ENCODE measurements at places on chromosomes 2 and 18.

DNA sequence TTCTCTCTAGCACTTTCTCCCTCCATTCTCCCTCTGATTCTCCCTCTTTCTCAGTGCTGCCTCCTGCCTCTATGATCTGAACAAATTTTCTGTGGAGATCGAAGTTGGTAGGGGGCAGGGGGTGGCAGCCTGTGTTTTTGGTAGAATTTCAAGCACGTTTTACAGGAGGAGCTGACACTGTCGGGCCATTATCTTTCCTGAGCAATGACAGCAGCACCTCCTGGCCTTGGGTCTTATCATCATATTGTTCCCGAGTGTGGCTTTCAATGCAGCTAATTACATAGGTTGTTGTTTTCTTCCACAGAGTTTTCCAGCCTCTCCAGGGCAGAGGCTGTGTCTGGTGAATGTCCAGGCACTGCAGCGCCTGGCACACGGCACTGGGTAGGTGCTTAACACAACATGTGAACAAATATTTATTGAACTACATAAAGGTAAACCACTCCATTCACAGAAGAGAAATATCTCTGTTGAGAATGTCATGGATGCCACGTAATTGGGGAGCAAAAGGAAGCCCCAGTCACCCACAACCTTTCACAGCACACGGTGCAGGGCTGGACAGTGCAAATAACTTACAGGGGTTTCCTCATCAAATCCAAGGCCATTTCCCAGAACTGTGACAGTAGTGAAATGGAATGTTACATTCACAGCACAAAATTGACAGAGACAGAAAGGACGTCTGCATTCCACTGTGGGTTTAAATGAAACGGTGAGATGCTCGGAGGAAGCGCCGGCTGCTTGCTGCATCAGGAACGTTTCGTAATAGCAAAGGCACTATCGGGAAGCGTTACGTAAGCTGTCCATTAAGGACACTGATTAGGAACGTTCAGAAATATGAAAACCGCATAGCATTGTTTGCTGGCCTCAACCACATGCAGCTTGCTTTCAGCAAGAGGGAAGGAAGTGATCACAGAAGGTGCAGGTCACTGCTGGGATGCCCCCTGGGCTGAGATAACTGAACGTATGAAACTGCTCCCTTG, 6.5 kb upstream of the KCNG2 start:
- DNase-seq: no peak

DNA sequence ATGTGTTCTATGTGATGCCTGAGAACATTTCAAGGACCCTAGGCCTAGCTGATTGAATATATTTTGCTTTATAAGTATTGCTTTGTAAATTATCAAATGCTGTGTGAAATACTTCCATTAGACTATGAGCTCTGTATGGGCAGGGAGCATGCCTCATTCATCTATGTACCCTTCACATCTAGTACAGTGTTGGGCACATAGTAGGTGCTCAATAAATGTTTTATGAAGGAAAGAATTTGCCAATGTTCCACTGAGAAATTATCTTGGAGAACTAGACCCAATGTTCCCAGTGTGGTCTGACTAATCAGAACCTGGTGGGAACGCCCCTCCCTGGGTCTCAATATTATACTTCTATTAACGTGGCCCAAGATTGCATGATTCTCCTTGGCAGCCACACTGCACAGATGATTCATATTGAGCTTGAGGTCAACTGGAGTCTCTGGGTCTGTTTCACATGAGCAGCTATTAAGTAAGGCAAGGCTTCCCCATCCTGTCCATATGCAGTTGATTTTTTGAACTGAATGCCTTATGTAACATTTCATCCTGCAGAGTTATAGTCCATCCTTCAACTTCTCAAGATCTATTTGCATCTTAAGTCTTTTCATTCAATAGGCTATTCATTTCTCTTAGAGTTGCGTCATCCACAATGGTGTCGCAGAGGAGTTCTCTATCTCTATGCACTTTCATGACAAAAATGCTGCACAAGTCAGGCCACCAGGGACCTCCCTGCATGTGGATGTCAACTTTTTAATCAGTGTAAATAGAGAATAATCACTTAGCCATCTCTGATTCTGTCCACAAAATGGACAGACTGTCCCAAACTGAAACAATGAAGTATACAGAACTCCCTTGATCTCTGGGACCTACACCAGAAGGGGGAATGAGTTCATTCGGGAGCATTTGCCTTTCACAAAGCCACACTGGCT, 257.6 kb downstream of the CYP26B1 start:
- DNase-seq: peak; percentile 78

DNA sequence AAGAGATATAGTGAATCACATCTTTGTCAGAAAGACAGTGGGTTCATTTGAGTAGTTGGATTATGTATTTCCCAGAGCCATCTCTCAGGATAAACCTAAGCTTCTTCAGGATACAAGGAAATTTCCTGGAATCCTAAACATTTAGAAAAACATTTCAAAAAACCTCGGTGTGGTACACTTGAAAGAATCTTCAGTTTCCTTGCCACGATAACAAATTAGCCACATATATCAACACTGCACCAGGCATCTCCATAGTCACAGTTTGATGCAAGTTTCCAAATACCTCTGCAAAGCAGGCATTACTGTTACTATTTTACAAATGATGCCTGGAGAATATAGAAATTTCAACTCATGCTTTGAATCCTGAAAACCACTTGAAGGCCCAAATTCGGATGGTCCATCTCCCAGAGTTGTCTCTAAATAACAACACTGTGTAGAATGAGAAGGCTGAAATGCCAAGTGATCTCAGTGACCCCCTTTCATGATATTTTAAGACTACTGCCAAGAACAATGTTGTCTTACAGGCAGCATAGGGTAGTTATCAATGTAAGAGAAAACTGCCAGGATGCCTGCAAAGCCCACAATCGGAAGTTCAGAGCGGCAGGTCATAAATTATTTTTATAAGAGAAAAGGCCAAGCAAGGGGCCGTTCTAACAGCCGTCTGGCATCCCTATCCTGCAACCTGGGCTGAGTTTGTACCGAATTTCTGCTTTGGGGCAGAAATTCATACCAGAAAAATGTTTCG, 307.9 kb downstream of the TXNL1 start:
- no peak for DNase-seq

GRCh38 chr18:47912794-47913585, 17.5 kb downstream of the SMAD2 start:
- no peak for DNase-seq

GRCh38 chr18:22691946-22692710, 241.0 kb upstream of the RBBP8 start:
- peak; percentile 76 for DNase-seq

GRCh38 chr18:65468881-65469280, 281.9 kb upstream of the CDH7 start:
- DNase-seq: no peak

GRCh38 chr2:236210536-236210935, 42.4 kb upstream of the GBX2 start:
- no peak for DNase-seq

- no peak for DNase-seq
These were observed 6.4 kb downstream of the GALNT14 start for GRCh38 chr2:31131871-31132270.

- DNase-seq: no peak
These were observed 204.7 kb upstream of the ITGA4 start for GRCh38 chr2:181252262-181253148.

DNA sequence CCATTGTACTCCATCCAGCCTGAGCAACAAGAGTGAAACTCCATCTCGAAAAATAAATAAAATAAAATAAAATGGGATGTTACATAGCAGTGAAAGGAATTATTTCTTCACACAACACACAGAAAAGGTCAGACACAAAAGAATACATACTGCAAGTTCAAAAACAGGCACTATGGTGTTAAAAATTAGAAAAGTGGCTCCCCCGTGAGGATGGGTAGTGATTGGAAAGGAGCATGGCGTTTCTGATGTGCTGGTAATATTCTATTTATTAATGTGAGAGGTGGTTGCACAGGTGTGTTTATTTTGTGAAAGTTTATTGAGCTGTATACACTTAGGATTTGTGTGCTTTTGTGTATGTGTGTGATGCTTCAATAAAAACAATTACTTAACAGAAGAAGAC, 22.9 kb upstream of the RAB10 start:
- no peak for DNase-seq

DNA sequence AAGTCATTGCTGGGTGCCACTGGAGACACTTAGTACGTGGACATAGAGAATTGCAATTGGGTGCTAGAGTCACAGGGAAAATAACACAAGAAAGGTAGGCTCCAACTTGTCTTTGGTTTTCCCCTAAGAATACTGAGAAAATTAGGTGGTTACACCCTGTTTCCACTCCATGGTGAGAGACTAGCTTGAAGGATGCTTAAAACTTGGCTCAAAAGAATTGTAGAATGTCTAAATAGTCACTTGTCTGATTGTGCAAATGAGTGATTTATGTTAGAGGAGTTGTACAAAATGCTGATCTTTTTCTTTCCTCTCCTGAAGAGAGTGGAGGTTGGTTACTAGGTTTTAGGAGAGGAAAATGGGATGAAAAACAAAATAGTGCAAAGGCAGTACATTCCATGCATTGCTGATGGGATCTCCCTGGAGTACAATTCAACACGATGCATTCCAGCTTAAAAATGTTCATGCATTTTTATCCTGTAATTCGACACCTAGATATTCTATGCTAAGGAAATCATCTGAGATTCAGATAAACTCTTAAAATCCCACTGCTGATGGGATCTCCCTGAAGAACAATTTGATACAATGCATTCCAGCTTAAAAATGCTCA, 2.2 kb upstream of the SERPINB12 start:
- DNase-seq: no peak

- DNase-seq: no peak
These were observed 42.4 kb upstream of the FIGN start for GRCh38 chr2:163778045-163778781.

GRCh38 chr2:212379103-212379502, 159.5 kb downstream of the ERBB4 start:
- DNase-seq: no peak

DNA sequence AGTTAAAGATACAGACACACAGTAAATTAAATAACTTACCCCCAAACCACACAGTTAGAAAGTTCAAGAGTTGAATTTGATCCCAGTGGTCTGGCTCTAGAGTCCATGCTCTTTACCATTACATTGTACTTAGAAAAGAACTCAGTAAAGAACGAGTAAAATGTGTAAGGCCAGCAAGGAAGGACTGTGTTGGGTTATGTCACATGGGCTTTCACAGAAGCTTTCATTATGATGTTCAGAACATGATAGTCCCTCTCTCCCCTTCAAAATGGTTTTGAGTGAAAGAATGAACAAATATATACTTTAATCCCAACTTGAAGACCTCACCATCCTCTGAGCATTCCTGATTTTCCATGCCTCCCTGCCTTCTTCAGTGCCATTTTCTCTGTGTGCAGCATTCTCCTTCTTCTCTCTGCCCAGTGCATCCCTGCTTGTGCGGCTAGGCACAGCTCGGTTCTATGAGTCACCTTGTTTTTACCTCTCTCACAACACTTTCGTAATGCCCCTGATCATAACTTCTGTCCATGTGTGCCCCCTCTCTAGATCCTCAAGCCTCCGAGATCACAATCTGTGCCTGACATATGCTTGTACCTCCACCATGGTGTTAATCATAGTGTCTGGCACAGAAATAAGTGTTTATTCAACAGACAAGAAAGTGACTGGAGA, 22.0 kb downstream of the RASGRP3 start:
- no peak for DNase-seq

DNA sequence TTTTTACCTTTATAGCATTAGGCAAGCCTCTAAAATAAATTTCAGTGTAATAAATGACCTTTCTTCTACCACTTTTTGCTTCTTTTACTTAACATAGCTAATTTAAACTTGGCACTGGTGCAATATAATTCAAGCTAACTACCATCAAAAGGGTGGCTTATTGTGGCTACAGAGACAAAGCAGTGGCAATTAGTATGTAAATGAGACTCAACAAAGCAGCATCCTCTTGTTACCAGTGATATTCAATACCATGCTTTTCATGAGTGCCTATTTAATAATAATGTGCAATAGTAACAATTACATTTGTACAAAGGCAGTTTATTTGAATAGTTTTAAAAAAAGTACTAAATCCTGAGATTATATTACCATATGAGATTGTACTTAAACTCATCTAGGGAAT, 93.4 kb downstream of the SOS1 start:
- no peak for DNase-seq

- DNase-seq: no peak
These were observed 126.9 kb upstream of the PIK3C3 start for GRCh38 chr18:41828137-41828536.

DNA sequence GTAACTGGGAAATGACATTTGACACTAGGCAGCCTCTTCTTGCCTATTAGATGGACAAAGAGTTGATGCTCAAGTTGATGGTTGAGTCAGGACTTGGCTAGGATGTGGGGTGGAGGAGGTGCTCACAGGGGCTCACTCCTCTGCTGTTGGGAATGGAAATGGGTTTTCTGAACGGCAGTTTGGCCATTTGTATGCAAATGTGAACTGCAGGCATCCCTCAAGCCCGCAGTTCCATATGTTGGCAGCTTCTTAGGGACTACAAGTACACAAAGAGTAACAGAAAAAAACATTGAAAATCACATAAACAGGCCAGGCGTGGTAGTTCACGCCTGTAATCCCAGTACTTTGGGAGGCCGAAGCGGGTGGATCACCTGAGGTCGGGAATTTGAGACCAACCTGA, 80.8 kb downstream of the INPP5D start:
- DNase-seq: no peak

GRCh38 chr2:25566094-25566493, 107.3 kb downstream of the DTNB start:
- no peak for DNase-seq

DNA sequence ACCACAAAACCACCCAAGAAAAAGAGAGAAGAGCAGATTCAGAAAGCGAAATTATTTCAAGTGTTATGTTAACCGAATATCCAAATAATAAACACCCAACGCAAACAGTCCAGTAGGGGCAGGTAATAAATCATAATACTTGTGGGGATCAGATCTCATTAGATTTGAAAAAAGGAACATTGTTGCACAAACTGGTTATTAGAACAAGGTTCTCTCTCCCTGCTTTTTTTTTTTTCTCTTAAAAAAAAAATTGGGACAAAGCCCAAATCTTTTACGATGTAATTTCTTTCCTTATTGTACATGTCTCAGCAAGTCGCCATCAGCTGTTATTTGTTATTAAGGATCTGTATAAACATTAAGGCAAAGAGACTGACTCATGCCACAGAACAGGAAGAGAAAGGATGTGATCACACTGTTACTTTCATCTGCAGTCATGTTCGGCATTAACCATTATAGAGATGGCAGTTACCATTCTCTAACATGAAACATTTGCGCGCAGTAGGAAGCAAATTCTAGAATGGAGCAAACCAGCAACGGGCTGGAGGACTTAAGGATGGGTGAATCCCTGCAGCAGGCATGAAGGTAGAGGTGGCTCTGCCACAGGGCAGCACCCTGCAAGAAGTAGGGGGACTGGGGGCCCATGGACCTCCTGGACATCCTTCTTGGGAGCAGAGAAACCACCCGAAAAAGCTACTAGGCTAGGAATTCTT, 42.0 kb downstream of the EPHA4 start:
- DNase-seq: peak; percentile 37

GRCh38 chr18:57023275-57023882, 123.5 kb upstream of the BOD1L2 start:
- DNase-seq: no peak
